ENCODE measurements at places on chromosomes 1 and 21. TPM values are rescaled to one million over a fixed set of nuclear protein-coding genes. Genes with fewer than 3 reads are reported as not detected.

DNA sequence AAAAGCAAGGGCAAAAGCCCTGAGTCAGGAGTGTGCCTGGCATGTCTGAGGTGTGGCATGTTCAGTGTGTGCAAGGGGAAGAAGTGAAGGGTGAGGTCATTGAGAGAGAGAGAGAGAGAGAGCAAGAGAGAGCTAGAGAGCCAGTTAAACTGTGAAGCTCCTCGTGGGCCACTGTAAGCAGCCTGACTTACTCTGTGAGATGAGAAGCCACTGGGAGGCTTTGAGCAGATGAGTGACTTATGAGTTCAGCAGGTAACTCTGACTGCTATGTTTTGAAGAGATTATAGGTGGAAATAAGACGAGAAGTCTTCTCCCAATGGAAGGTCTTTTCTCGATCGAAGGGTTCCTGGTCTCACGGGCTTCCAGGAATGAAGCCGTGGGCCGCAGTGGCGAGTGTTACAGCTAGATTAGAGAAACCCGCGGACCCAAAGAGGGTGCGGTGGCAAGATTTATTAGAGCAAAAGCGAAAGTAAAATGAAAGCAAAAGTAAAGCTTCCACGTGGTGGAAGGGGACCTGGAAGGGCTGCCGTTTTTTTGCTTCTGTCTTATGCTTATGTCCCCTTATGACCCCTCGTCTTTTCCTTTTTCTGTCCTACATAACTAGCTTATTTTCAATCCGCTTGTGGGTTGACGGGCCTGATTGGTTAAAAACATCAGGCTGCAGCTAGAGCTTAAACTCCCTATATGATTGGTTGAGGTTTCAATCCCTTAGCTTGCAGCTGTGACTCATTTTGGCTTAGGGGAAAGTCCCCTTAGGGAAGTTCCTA lies 323.1 kb upstream of the FAM78B start:
- peak overlapping the region; percentile 45 for H3K4me3 ChIP-seq
- H3K4me1 ChIP-seq = peaks cover 12% of the 10 kb centered on the region
- no peaks in the 10 kb centered on the region for H3K36me3 ChIP-seq

GRCh38 chr1:31788138-31788824 lies 24.1 kb upstream of the ADGRB2 start:
- no peaks in the 10 kb centered on the region for H3K27me3 ChIP-seq
- H3K4me3 ChIP-seq = peak overlapping the region; percentile 73
- H3K27ac ChIP-seq = peak overlapping the region; percentile 87
- H3K4me1 ChIP-seq = peaks cover 24% of the 10 kb centered on the region
- DNase-seq = peak; percentile 94
- H3K36me3 ChIP-seq = no peaks in the 10 kb centered on the region

- no peak overlapping the region for H3K4me3 ChIP-seq
- no peaks in the 10 kb centered on the region for H3K36me3 ChIP-seq
- no peak for DNase-seq
- no peak overlapping the region for H3K27ac ChIP-seq
- no peaks in the 10 kb centered on the region for H3K27me3 ChIP-seq
Measured at GRCh38 chr1:79745929-79746328, 739.4 kb upstream of the ADGRL4 start.

GRCh38 chr1:105793536-105794146 lies 1262.8 kb upstream of the PRMT6 start:
- no peaks in the 10 kb centered on the region for H3K27me3 ChIP-seq
- no peak for DNase-seq
- no peak overlapping the region for H3K4me3 ChIP-seq
- no peaks in the 10 kb centered on the region for H3K4me1 ChIP-seq
- no peak overlapping the region for H3K27ac ChIP-seq

DNA sequence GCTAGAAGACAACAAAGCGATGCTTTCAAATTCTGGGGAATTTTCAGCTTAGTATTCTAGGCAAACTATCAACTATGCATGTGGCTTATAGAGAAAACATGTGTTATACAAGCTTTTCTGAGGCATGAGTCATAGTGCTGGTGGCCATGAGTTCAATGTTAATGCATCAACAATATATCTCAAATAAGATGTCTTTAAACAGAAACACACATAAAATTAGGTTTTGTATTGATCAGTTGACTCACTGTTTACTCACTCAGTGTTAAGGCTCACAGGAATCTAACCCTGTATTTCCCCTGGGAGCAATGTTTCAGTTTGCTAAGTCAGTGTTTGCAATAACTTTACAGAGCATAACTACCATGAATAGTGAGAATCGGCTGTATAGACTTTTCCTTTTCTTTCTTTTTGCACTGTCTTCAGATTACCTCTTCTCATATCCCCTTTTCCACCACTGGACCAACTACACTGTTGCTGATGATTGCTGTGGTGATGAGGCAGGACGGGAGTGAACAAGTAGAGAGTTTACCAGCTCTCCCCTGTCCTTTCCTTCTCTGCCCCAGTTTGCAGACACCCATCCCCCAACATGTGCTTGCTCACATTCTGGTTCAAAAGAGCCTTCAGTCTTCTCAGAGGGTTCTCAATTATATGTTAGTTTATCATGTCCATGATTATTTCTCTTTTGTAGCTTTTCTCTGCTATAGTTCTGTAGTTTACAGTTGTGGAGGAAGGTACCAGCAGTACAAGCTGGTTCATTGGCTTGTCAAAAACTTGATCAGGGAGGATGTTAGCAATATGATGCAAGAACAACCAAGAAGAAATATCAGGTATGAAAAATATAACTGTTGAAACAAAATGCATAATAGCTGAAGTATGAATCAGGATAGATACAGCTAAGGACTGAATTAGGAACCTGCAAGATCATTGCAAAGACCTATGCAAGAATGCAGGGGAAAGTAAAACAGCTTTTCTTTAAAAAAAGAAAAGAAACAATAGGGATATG lies 23.9 kb downstream of the CD2 start:
- H3K4me3 ChIP-seq = no peak overlapping the region
- no peaks in the 10 kb centered on the region for H3K27me3 ChIP-seq
- H3K36me3 ChIP-seq = peaks cover 12% of the 10 kb centered on the region
- peaks cover 4% of the 10 kb centered on the region for H3K4me1 ChIP-seq
- no peak overlapping the region for H3K27ac ChIP-seq
- DNase-seq = no peak

DNA sequence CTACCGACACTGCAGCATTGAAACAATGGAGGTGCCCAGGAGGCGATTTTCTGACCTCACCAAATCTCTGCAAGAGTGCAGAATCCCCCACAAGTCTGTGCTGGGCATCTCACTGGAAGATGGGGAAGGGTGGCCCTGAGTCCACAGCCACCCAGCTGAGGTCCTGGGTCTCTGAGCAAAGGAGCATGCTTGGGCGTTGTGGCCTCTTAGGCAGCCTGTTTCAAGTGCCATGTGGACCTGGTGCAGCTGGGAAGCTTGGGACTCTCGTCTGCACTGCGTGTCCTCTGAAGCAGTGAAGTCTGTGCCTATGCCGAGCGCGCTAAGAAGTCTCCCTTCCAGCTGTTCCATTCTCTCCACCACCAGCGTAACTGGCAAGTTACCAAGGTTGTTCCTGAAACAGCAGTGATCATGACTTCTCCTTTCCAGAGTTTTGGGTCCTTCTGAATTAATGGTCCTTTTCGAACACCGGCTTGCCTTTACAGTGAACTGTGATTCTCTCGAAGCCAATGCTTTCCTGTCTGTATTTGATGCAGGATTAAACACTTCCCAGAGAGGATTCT lies 5.0 kb upstream of the PLA2G2C start:
- no peak for DNase-seq
- no peaks in the 10 kb centered on the region for H3K27me3 ChIP-seq
- H3K4me3 ChIP-seq = no peak overlapping the region
- H3K27ac ChIP-seq = no peak overlapping the region

GRCh38 chr1:204003536-204003935 lies 69.4 kb upstream of the SOX13 start:
- peaks cover 4% of the 10 kb centered on the region for H3K4me1 ChIP-seq
- no peaks in the 10 kb centered on the region for H3K27me3 ChIP-seq
- no peak for DNase-seq
- no peak overlapping the region for H3K4me3 ChIP-seq
- no peak overlapping the region for H3K27ac ChIP-seq

DNA sequence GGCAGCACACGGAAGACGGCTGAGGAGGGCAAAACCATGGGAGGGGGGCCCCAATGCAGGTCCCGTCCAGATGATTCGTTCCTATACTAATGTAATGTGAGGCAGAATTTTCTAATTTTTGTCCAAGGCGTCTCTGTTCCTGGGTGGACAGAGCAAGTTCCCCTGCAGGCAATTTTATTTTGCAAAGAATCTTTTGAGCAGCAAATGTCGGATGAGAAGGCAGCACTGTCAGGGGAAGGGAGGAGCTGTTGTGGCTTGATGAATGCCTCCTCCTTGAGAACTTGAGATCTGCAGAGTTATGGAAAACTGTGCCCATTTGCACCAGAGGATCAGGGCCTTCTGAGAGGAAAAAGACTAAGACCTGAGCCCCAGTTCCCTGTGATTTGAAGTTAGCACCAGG lies 17.3 kb downstream of the SLC1A7 start:
- no peak for DNase-seq
- H3K27me3 ChIP-seq = no peaks in the 10 kb centered on the region
- no peaks in the 10 kb centered on the region for H3K36me3 ChIP-seq
- peaks cover 45% of the 10 kb centered on the region for H3K4me1 ChIP-seq
- H3K27ac ChIP-seq = peak overlapping the region; percentile 64
- no peak overlapping the region for H3K4me3 ChIP-seq

- no peak overlapping the region for H3K4me3 ChIP-seq
- H3K4me1 ChIP-seq = peaks cover 5% of the 10 kb centered on the region
- peaks cover 52% of the 10 kb centered on the region for H3K36me3 ChIP-seq
- no peak overlapping the region for H3K27ac ChIP-seq
- H3K27me3 ChIP-seq = no peaks in the 10 kb centered on the region
- no peak for DNase-seq
Measured at GRCh38 chr1:86741947-86742572, 37.7 kb downstream of the SH3GLB1 start.

DNA sequence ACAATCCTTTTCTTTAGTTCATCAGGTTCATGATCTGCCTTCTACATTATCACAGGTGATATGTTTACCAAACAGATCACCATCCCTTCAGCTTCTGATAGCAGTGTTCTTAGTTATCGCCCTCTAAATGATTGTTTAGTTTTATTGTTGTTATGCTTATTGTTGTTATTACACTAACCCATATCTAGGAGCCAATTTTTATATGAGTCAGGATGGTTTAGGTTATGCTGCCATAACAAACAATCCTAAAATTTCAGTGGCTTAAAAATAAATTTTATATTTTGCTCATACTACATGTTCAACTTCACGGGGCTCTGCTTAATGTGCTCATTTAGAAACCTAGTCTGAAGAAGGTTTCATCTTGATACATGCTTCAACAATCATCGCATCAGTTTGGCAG lies 4.4 kb upstream of the JUN start:
- H3K36me3 ChIP-seq = peaks cover 1% of the 10 kb centered on the region
- no peak overlapping the region for H3K4me3 ChIP-seq
- no peak overlapping the region for H3K27ac ChIP-seq

G0S2 gene
- total RNA-seq = 132 TPM

DNA sequence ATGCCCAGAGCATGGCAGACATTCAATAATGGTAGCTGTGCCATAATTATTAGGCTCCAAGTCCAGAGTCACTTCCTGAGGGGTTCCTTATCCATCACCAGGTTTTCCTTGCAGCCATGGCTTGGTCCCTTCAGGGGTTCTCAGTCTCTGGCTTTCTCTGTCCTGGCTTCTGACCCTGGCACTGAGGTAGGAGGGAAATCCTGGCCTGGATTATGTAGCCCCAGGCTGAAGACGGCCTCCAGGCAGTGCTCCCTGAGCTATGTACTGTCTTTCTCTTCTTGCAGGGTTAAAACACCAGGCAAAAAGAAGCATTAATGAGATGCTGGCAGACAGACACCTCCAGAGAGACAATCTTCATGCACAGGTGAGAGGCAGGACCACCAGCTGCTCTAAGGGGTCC lies 9.5 kb upstream of the PADI3 start:
- no peaks in the 10 kb centered on the region for H3K4me1 ChIP-seq
- H3K27ac ChIP-seq = no peak overlapping the region
- no peaks in the 10 kb centered on the region for H3K36me3 ChIP-seq
- no peak for DNase-seq
- H3K27me3 ChIP-seq = no peaks in the 10 kb centered on the region

ACOT11 gene
- total RNA-seq = 0.85 TPM

DNA sequence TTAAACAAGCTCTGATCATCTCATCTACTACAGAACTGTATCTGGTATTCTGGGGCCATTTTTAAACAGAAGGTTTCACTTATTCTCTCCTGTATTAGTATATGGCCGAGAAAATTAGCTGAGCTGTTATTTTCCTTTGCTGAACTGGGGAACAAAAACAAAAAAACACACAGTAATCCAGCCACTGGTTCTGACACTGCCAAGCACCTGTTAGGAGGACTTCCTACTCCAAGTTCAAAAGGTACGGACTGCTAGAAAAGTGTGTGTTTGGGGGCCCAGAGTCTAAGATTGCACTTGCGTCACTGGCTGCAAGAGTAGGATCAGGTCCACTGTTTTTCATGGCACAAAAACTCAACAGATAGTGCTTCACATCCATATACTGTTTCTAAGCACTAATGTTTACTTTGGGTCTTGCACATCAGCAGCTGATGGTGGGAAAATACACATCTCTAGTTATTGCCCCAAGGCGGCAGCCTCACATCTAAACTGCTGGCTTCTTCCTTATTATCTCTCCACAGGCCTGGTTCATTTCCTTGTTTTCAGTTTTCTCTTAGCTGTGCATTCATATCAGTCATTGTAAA lies 226.1 kb downstream of the FGGY start:
- no peak for DNase-seq
- H3K4me3 ChIP-seq = no peak overlapping the region
- H3K36me3 ChIP-seq = no peaks in the 10 kb centered on the region
- H3K27ac ChIP-seq = no peak overlapping the region
- no peaks in the 10 kb centered on the region for H3K27me3 ChIP-seq
- H3K4me1 ChIP-seq = no peaks in the 10 kb centered on the region

- no peaks in the 10 kb centered on the region for H3K4me1 ChIP-seq
- H3K27me3 ChIP-seq = no peaks in the 10 kb centered on the region
- H3K36me3 ChIP-seq = no peaks in the 10 kb centered on the region
- no peak overlapping the region for H3K27ac ChIP-seq
Measured at GRCh38 chr1:54681358-54681757, 34.3 kb upstream of the TTC4 start.

DNA sequence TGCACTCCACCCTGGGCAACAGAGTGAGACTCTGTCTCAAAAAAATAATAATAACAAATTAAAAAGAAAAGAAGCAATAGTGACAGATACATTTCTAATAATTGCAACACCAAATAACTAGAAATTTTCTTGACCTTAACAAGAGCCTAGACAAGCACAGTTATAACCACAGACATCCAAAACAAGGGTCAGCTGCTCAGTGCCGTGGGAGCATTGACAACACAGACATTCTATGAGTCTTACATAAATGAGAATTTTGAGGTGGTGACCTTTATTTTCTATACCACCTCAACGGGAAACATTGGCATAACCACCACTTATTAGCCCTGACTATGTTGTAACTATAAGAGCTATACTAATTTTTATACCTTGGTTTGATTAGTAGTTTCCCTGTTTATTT lies 156.1 kb downstream of the NR5A2 start:
- H3K27ac ChIP-seq = no peak overlapping the region
- no peak for DNase-seq
- no peak overlapping the region for H3K4me3 ChIP-seq
- H3K36me3 ChIP-seq = no peaks in the 10 kb centered on the region
- no peaks in the 10 kb centered on the region for H3K4me1 ChIP-seq

RNU1-1 gene
- 3,038 TPM for total RNA-seq
